ENCODE measurements at places on chromosomes 1 and 21.

- no peak for DNase-seq
Observed at GRCh38 chr1:33004613-33005012, 32.1 kb downstream of the AK2 start.

DNA sequence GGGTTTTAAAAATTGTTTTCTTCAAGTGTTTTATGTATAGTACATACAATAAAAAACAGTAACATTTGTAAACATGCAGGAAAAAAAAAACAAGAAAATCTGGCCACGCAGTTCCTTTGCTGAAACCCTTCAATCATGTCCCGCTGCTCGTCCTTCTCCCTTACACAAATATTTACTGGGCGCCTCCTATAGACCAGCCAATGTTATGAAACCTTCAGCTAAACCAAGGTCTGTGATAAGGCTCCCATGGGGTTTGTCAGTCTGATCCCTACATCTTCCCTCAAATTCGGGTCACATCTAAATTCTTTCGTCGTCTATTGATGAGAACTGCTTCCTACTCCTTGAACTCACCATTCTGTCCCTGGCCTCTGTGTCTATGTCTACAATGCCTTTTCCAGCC lies 583.9 kb downstream of the SMYD3 start:
- no peak for DNase-seq

DNA sequence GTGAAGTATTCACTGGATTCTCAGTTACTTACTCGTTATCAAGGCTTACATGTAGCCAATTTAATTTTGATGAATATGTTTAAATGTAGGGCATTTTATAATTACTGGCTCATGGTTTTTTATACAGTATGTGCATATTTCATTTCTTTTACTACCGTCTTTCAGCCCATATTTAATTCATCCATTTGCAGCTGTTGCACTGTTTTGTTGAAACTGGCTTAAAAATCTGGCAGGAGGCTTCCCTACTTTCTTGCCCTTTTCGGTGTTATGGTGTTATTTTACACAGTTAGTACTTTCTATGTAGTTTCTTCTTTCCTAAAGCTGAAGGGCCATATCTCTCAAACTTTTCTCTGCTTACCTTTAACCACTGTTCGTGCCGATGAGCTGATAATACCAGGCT lies 54.2 kb downstream of the ITSN1 start:
- DNase-seq = no peak

DNA sequence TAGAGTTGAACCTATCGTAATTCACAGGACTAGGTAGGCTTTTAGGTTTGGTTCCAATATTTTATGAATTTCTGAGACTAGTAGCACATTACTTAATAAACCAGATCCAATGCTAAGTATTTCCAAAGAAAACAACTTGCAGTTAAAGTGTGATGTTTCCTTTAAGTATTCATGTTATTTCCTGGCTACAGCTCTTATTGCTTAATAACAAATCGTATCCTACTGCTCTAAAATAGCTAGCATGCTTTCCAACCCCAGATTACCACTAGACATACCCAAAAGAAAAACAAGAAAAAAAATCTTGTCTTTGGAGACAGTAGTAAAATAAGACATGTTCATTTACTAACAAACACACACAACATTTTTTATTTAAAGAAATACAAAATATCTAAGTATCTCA lies 898 bp downstream of the KRTAP27-1 start:
- no peak for DNase-seq

GRCh38 chr1:243991650-243992049 lies 59.4 kb upstream of the ZBTB18 start:
- DNase-seq = no peak

GRCh38 chr21:43331962-43332828 lies 94.7 kb downstream of the SIK1 start:
- no peak for DNase-seq

DNA sequence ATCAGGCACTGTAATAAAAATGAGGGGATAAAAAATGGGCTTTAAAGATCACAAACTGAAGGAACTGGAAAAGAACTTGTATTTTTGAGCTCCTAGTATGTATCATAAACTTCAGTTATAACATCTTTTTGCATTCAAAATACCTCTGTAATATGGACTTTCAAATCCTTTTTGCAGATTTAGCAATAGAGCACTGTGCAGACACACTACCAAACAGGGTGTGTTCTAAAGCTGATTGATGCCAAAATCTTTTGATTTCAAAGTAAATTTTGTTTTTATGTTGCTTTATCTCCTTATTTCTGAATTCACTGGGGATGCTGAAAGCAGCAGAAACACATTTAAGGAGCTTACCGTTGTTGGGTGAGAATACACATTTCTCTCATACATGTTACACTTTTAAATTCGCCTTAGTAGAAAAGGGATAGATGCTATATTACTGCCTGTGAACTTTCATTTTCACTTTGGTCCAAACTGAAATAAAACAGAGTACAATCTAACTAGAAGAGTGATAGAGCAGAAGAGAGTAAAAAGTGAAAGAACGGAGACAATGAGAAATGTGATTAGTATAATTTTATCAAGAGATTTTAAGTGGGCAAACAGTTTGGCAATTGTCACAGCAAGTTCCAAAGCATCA lies 1126.6 kb downstream of the BRINP3 start:
- no peak for DNase-seq

GRCh38 chr1:58248791-58249190 lies 297.7 kb downstream of the OMA1 start:
- no peak for DNase-seq

- no peak for DNase-seq
Observed at GRCh38 chr1:4170548-4171340, 270.7 kb upstream of the C1orf174 start.

DNA sequence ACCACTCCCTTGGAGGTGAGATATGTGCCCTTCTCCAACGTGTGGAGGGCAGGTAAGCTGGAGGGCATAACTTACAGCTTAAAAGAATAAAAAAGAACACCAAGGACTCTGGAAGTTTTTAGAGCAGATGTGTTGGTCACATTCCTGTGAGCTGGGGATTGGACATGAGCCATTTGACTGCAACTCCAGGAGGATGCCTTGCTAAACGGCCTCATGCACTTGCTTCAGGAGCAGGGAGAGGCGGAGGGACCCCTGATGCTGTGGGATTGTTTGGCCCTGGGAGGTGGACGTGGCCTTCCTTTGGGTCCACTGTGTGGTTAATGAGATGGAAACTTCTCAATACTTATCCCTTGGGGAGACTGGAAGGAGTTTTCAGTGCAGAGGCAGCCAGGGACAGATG lies 185.6 kb downstream of the RHOU start:
- DNase-seq = no peak

- no peak for DNase-seq
Observed at GRCh38 chr21:36706482-36706852, 7.6 kb downstream of the SIM2 start.

All from esophagus squamous epithelium (tissue), 5 donors.